ENCODE measurements at places on chromosomes 1 and 21. TPM values are rescaled to one million over a fixed set of nuclear protein-coding genes. Genes with fewer than 3 reads are reported as not detected.

DNA sequence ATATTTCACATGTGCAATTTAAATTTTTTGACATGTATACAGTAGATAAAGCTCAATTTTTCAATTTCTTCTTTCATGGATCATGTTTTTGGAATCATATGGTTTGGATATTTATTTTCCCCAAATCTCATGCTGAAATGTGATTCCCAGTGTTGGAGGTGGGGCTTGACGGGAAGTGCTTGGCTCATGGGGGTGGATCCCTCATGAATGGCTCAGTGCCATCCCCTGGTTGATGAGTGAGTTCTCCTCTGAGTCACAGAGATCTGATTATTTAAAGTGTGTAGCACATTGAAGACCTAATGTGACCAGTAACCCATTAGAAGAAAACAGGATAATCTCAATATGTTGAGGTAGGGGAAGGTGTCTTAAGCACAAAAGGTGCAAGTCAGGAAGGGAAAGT, 9.1 kb upstream of the IFI16 start:
- DNase-seq: peak; percentile 77

- DNase-seq: peak; percentile 82
Measured at GRCh38 chr21:17454315-17455027, 58.4 kb upstream of the CXADR start.

Gene GPR52
- total RNA-seq: 1.4 TPM

Gene CFAP74
- total RNA-seq: not detected

GRCh38 chr1:117570988-117571409, 34.8 kb upstream of the TENT5C start:
- DNase-seq: peak; percentile 25

GRCh38 chr21:43934116-43934515, 69.1 kb downstream of the AGPAT3 start:
- DNase-seq: no peak

DNA sequence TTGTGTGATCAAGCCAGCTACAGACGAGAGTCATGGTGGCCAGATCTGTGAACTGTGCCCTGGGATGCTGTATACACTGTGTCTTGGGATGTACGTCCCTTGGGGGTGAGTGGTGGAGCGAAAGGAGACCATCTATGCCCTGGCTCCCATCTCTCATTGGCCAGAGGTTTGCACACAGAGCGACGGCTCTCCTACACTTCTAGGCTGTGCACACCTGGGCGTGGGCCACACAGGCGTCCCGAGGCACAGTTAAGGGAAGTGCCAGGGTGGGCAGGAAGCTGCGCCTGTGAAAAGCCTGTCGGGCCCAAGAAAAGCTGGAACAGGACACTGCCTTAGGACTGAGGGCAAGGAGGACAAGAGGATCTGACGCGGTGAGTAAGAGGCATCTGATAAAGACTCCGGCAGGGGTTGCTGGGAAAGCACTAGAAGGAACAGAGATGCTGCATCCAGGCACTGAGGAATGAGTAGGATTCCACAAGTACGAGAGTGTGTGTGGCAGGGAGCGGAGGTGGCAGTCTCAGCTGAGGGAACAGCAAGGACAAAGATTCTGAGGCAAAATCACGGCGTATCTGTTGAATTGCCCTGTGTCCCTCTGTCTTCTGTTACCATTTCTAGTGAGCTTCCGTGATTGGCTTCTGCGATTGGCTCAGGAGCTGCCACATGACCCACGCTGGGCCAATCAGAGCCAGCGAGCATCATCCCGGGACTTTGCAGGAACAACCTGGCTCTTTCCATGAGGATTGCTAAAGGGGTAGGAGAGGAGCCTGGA, 67.9 kb upstream of the ZBTB40 start:
- no peak for DNase-seq

DNA sequence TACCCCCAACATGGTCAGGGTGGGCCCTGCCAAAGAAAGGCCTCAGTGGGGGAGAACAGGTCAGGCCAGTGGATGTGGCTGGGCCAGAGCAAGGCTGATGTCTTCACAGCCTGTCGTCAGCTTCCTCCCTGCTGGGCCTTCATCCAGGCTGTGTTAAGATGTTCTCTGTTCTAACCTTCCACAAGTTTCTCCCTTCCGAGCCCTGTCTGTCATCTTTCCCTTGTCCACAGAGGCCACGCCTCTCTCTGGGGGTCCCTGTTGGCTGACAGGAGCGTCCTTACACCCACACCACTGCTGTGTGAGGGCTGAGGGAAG, 36.2 kb downstream of the SIM2 start:
- DNase-seq: no peak

DNA sequence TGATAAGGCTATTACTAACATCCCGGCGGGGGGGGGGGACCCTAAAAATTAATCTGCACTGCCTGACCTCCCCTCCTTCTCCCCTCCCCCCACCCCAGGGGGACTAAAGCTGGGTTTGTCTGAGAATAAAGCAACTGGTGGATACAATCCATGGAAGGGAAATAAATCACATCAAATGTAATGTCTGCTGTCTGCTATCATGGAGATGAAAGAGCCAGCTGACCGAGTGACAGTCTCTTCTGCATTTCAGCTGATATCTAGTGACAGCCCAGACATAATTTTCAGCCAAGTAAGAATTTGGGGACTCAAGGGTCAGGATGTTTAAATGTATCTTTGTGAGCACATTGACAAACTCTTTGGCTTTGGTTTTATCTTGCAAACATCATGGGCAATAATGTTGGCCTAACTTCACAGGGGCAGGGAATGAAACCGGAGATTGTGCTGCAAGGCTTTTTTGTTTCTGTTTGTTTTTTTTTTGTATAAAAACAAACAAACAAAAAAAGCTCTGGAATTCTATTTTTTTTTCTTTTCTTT, 44.7 kb downstream of the HTR6 start:
- DNase-seq: no peak

Gene CR1L
- total RNA-seq: not detected

Gene AIRE
- not detected for total RNA-seq

DNA sequence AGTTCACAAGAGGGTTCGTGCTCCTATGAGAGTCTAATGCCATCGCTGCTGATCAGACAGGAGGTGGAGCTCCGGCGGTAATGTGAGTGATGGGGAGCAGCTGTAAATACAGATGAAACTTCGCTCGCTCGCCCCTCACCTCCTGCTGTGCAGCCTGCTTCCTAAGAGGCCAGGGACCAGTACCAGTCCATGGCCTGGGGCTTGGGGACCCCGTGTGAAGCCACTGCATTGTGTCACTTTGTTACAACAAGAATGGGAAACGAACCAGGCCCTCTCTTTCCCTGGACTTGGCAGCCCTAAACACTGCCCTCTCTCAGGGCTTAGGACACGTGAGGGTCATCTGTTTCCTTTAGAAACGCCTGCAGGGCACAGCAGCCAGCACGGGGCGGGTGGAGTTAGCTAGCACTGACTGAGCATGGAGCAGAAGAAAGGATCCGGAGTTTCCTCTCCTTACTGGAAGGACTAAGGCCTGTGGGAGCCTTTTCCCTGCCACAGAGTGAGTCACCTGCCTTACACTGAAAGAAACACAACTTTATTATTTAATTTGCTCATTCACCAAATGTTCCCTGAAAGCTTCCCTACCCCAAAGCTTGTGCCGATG, 185.2 kb upstream of the TMEM51 start:
- DNase-seq: peak; percentile 94

Gene TFF3
- not detected for total RNA-seq

DNA sequence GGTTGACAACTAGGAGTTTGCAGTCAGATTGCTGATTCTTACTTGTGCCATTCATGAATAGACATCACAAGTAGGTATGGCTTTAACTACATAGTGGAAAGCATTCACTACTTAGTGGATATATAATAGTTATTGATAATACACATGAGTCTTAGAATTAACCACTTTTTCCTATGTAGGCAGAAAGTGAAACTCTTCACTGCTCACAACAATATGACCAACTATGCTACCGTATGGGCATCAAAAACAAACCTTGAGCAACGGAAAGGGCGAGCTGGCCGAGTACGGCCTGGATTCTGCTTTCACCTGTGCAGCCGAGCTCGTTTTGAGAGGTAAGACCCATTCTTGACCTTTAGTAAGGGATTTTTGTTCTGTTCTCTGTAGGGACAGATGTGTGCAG, 38.7 kb downstream of the DHX9 start:
- no peak for DNase-seq

- DNase-seq: peak; percentile 35
Measured at GRCh38 chr1:65112811-65113210, 35.2 kb upstream of the AK4 start.

GRCh38 chr1:13867603-13868002, 167.6 kb downstream of the PRDM2 start:
- DNase-seq: no peak

DNA sequence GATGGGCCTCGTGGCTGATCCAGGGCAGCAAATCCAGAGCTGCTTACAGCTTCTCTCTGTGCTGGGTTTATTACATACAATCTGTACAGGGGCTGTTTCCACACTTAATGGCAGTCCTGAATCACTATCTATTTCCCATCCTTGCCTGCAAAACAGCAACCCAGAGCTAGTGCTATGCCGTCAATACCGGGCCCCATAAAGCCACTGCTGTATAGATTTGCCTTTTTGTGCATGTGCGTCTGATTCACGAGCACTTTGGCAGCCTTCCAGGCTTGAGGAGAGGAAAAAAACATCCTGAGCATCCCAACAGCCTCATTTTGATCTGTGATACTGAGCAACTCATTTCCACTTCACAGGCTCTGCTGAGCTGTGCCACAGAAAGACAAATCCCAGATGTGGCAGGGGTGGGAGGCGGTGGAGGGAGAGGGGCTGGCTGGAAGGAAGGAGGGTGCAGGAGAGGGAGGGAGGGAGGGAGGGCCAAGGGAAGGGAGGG, 65.2 kb upstream of the TARBP1 start:
- DNase-seq: peak; percentile 89

DNA sequence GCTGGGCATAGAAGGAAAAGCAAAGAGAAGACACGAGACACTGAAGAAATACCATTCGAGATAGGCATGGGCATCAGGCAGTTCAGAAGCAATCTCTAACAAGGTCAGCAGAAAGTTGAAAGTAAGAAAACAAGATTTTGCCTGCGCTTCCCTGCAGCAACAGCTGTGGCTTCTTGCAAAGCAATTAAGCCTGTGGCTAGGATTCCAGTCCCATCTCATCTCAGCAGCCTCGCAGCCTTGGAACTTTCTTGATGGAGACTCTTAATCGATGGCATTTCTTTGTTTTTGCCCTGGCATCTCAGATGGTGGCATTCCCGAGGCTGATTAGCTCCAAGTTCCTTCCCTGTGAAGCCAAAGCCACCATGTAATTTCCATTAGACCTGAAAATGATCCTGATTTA, 64.6 kb upstream of the SPAG17 start:
- no peak for DNase-seq

Gene SLC45A3
- 1.1 TPM for total RNA-seq

Gene GPR137B
- 28.9 TPM for total RNA-seq

Gene GPN2
- 8.3 TPM for total RNA-seq

GRCh38 chr1:15848143-15848928, 829 bp downstream of the SPEN start:
- peak; percentile 48 for DNase-seq

Gene DCST1
- not detected for total RNA-seq

DNA sequence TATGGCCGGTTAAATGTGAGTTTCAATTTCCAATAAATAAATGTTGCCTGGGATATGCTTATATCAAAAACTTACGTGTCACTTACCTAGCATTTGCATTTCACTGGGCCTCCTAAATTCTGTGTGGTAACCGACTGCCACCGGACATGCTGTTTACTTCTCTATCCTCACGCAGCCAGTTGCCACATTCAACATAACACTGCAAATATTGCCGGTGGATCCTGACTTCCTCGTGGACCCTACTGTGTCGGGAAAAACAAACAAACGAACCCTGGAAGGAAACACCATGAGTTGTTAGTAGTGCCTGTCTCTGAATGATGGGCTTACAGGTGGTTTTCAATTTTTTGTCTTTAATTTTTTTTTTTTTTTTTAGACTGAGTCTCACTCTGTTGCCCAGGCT, 54.1 kb downstream of the RIPK4 start:
- DNase-seq: no peak

Gene S100A7A
- not detected for total RNA-seq

- DNase-seq: peak; percentile 98
Measured at GRCh38 chr1:24932284-24932683, 2.2 kb upstream of the RUNX3 start.

- no peak for DNase-seq
Measured at GRCh38 chr21:31509194-31510017, 150.1 kb upstream of the SOD1 start.

GRCh38 chr1:89578946-89579684, 53.8 kb upstream of the LRRC8C start:
- no peak for DNase-seq

Gene TIAM1
- total RNA-seq: 16.3 TPM

GRCh38 chr1:204475656-204476432, 18.8 kb downstream of the PIK3C2B start:
- no peak for DNase-seq

DNA sequence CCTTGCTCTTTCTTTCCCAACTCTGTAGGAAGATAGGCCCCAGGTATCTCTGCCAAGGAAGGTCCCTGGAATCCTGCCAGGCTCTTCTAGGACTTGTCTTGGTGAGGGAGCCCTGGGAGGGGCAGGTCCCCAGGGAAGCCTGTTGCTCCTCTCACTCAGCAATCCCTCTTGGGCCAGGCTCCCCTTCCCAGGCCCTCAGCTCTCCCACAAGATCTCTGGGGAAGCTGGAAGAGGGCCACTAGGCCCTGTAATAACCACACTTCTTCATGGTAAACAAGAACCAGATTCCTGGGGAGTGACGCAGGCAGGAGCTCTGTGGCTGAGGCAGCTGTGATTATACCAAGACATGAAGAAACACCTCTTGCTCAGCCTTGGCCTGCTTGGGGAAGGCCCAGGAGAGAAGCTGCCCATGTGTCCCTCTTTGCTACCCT, 9.9 kb upstream of the MAPKAPK2 start:
- DNase-seq: peak; percentile 94

DNA sequence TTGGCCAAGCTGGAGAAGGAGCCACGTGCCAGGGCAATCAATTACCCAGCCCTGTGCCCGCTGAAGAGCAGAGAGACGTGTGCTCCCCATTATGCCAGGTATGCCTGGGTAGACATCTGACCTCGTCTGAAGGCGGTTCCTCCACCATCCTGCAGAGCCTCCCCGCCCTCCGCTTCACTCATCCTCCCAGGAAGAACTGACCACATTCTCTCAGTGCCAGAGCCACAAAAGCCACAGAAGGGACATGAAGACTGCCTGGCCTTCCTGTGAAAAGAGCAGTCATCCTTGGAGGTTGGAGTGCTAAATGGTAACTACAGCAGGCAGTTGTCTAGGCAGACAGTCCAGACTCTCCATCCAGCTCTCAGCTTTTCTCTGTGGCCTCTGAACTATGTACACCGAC, 12.0 kb downstream of the SYT2 start:
- DNase-seq: no peak

DNA sequence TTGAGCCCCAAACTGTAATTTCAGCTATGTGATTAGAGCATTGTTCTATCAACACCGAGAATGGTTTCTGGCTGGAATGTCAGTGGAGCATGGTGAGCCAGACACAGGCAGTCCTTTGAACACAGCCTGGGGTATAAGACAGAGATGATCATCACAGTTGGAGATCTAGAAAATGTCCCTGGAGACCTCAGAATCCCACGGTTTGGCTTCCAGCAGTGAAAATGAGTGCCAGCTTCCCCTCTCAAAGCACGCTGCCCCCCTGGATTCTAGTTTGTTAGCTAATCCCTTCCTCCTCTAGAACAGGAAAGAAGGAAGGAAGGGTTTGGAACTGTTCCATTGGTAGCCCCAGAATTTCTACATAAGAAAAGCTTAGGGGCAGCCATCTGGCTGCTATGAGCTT, 59.9 kb upstream of the JAK1 start:
- no peak for DNase-seq
